ENCODE measurements at places on chromosomes 3 and 15.

- DNase-seq: no peak
These were observed 28.6 kb downstream of the PLD1 start for GRCh38 chr3:171781711-171782127.

GRCh38 chr3:186080849-186081438, 27.9 kb downstream of the ETV5 start:
- DNase-seq: no peak

GRCh38 chr3:22886439-22887068, 316.6 kb upstream of the UBE2E2 start:
- no peak for DNase-seq

- no peak for DNase-seq
These were observed 18.6 kb upstream of the C15orf40 start for GRCh38 chr15:83030021-83030420.

- no peak for DNase-seq
These were observed 74.5 kb upstream of the LARS2 start for GRCh38 chr3:45313743-45314403.

DNA sequence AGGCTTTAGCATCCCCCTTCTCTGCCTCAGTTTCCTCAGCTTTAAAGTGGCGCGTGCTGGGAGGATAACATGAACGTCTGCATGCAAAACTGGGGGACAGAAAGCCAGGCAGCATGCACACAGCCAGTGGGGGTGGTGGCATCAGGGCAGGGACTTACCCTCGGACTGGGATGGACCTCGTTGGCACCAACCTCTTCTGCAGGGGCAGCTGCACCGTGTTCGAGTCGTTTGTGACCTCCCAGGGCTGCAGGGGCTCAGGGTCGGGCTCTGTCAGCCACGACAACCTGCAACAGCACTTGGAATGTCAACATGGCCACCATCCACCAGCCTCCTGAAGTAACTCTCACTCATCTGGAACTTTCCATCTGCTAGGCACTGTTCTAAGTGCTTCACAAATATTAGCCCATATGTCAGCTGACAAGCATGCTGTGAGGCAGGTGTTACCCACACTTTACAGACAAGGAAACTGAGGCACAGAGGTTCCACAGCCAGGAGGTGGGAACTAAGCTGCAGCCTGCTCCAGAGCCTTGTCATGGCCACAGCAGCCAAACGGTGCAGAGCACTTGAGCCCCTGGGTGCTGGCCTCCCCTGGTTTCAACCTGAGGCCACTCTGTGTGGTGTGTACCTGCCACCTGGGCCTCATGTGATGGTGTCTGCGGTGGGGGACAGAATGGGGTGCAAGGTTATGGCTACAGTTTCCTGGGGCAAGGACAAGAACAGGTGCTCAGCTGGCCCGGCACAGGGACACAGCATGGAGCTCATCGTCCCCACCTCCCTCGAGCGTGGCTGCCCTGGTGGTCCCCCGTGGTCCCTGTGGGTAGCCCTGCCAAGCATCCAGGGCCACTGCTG, 6.7 kb downstream of the C3orf22 start:
- DNase-seq: no peak

DNA sequence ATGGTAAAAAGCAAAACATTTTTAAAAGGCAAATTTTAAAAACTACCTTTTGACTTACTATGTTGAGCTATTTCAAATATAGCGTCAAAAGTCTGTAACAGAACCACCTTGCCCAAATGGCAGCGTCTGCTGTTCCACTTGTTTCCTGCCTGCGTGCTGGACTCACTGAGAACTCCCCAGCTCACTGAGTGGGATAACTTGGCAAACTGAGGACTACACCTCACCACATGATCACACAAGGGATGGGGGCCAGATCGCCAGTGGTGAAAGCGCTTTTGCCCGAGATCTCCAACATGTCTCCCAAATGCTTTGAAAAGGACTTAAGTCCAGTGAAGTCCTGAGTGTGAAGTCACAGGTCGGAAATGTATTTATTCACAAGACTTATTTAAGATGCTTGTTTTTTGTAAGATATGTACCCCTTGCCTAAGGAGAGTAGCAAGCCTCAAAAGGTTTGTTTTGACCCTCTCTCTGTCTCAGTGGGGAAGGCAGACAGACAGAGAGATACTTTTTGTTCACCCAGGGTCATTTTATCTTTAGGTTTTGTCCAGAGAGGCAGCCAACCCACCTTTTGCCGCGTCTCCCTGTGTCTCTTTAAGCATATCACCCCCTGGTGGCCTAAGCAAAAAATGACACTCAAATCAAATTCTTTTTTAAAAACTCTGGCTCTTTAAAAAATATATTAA, 192.6 kb downstream of the PDZRN3 start:
- DNase-seq: no peak

GRCh38 chr3:10371167-10371566, 50.3 kb upstream of the SEC13 start:
- DNase-seq: no peak

DNA sequence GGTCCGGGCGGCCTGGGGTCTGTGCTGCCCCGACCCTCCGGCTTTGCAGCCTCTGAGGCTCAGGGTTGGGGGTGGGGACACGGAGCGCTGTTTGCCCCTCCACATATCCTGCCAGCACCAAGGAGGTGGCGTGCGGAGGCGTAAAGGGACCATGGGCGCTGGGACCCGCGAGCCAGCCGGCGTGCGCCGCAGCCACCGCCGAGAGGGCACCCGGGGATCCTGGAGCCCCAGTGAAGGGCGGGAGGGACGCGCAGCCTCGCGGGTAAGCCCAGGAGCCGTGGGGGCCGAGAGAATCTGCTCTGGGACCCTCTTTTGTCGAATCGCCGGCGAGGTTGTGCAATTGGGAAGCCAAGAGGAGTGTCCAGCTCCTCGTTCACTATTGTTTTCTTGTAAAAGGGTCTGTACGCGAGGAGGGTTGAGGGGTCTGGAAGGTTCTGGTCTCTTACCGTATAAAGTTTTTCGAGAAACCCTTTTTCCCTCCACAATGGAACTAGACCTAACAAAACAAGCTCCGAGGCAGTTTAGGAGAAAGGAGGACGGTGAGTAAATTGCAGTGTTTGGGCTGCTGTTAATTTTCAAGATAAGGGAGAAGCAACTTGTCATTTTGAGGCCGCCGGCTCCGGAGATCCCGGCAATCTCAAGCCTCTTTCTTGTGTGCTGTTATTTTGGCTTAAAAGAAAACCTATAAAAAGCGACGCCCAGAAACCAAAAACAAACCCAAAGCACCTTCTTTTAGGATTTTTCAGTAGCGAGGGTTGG, 29.9 kb upstream of the ST3GAL6 start:
- no peak for DNase-seq

DNA sequence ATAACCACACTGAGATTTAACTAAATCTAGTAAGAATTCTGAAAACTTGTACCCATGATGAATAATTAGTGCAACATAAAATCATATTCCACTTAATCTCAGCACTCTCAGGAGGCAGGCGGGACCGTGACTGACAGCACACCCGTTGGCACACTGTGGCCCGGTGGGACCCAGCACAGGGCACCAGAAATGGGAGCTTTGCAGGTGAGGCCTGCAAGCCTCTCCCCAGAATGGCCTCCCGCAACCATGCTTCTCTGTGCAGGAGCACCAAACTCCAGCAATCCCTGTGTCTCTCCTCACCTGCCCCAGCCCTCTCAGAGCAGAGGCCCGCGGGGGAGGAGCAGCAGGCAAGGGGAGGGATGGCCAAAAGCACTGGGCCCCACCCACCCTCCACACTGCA, 31.5 kb upstream of the OCA2 start:
- DNase-seq: no peak

DNA sequence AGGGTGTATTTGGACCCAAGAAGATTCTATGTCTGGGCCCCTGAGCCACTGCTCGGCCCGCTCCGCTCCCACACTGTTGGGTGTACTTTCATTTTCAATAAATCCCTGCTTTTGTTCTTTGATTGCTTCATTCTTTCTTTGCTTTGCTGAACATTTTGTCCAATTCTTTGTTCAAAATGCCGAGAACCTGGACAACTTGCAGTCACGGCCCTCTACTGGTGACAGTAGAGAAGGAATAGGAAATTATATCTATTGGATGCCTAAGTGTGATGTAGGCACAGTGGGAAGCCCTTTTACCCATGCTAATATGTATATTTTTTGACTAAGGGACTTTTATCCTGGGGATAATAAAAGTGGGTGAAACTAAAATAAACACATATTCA, 340.8 kb downstream of the LRRC3B start:
- no peak for DNase-seq

GRCh38 chr3:41580274-41580959, 381.1 kb downstream of the CTNNB1 start:
- DNase-seq: no peak

DNA sequence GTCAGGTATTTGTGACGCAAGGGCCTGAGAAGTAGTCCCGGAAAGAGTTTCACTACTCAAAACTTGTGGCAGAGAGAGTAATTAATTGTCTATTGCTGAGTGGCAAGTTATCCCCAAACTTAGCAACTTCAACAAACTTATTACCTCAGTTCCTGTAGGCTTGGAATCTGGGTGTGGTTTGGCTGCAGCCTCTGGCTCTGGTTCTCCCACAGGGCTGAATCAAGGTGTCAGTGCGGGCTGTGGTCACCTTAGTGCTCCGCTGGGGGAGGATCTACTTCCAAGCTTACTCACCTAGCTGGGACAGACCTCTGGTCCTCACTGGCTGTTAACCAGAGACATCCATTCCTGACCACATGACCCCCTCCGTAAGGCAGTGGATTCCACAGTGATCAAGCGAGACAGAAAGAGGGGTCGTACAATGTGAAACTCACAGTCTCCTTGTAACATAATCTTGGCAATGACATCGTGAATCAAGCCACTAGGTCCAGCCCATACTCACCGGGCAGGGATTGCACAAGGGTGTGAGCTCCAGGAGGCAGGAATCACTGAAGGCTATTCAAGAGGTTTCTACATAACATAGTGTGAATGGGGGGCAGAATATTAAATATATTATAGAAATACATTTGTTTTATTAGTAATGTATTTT, 138.3 kb downstream of the RYR3 start:
- DNase-seq: no peak

DNA sequence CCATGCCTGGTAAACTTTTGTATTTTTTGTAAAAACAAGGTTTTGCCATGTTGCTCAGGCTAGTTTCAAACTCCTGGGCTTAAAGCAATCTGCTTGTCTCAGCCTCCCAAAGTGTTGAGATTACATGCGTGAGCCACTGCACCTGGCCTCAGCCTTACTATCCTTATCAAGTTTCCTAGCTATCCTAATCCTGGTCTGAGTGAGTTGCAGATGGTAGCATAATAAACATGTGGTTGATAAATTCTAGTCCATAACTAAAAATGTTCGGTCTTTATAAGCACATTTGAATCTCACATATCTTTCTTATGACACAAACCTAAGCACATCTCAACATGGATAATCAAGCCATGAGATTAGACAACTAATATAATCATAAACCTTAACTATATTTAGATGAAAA, 18.5 kb downstream of the NPHP3 start:
- DNase-seq: no peak

- DNase-seq: no peak
These were observed 496.1 kb downstream of the FOXP1 start for GRCh38 chr3:71087143-71088018.

DNA sequence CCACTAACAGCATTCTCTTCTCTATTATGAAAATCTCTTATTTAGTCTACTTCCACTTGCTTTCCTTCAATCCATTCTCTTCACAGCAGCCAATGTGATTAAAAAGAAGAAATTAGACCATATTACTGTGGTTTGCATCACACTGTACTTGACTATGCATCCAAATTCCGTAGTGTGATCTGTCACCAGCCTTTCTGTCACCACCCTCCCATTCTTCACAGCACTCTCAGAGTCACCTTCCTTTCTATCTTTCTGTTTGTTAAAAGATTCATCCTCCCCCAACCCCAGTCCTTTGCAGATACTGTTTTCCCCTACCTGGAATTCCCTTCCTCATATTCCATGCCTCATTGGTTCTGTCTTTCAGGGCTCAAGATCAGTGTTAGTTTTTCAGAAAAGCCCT, 55.0 kb upstream of the ABHD10 start:
- DNase-seq: no peak

GRCh38 chr3:18890449-18890848, 257.9 kb upstream of the KCNH8 start:
- DNase-seq: no peak

DNA sequence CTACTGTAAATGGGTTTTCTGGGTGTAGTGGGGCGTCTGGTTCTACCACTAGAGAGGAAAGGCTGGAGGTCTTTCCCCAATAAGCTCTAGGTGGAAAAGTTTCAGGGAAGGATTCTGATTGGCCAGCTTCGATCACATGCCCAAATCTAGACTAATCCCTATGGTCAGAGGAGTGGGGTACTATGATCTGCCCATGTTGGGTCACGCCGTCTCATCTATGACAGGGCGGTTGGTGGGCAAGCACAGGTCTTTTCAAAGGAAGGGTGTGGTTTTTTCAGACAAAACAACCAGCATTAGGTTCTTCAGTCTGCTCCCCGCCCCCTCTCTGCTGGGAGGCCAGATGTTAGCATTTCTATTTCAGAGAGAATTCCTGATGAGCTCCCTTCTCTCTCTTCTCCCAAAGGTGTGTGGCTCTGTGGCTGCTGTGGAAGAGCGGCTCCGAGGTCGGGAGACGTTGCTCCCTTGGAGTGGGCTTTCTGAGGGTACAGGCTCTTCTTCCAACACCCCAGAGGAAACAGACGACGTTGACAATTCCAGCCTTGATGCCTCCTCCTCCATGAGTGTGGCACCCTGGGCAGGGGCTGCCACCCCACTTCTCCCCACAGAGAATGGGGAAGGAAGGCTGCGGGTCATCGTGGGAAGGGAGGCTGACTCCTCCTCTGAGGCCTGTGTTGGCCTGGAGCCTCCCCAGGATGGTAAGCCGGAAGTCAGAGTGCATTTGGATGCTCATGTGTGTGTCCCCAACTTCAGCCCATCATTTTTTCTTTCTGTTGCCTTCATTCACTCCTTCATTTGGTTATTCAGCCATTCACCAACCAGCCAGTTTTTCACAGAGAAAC, 9.7 kb upstream of the TATDN2 start:
- DNase-seq: no peak

- DNase-seq: no peak
These were observed 66.0 kb downstream of the DCLK3 start for GRCh38 chr3:36698314-36698713.

DNA sequence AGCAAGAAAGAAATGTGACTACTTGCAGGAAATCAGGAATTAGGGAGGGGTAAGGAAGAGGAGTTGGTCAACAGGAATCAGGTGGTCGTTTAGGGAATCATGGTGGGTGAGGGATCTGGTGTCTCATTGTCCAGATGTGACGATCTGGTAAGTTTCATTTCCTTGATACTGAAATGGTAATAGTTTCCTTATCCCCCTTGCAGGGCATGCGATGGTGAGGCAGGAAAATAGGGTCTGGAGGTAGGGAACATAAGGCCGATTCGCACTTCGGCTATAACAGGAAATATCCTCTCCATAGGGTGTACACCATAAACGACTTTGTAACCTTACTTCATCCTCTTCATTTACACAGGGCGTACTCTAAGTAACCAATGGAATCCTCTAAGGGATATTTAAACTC, 574 bp upstream of the LRRC34 start:
- no peak for DNase-seq

DNA sequence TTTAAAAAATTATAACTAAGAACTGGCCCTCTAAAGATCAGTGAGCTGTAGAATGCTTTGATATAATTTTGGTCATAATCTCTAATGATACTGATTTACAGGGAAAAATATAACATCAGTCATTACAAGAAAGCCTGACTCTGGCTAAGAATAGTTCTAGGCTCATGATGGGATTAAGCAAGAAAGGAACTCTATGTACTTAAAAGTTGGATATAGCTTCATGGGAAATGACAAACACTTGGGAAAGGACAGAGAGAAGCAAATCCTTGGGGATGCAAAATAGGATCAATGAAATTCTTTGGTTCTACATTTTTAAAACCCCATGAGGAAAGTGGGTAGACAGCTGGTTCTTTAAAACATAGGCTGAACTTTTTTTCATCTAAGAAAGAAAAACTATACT, 472.7 kb upstream of the NR2F2 start:
- no peak for DNase-seq
